SHP77 (cell line): ENCODE measurements at places on chromosomes 3 and 15.
A peak's percentile ranks its signal among the peaks of the same experiment; 100 is the strongest.

DNA sequence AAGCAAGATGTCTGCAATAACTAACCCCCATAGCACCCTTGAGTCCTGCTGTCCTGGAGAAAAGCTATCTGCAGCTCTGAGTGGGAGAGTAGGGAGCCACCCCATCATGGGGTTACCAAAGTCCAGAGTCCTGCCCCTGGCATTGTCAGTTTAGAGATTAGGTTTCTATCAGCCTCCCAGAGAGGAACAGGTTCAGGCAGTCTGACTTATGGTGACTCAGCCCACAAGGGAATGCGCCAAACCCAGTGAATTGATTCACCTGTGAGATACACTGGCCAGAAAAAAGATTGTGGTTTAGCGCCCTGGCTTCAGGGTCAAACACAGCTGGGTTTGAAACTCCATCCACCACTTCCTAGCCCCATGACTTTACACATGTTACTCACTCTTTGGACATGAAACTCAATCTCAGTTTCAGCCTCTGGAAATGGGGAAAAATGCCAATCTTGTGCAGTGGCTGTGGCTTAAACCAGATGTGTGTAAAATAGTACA lies 263.6 kb upstream of the HES1 start:
- no peak for DNase-seq

GRCh38 chr15:63109920-63110319 lies 11.7 kb upstream of the LACTB start:
- no peak for DNase-seq

DNA sequence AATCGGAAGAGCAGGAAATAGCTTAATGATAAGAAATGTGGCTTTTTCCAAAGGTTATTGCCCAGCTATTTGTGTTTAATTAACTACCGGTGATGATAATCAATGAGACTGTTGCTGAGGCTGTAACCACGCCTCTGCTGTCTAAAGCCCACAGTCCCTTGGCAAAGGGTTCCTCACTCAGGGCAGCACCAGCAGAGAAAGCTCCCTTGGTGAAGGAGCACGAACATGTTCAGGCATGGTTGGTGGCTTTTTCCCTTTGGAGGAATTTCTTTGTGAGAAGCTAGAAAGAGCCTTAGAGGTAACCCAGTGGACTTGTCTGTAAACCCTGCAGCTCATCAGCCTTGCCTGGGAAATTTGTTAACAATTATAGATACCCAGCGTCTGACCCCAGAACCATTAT lies 7.5 kb upstream of the ST6GAL1 start:
- DNase-seq: no peak

DNA sequence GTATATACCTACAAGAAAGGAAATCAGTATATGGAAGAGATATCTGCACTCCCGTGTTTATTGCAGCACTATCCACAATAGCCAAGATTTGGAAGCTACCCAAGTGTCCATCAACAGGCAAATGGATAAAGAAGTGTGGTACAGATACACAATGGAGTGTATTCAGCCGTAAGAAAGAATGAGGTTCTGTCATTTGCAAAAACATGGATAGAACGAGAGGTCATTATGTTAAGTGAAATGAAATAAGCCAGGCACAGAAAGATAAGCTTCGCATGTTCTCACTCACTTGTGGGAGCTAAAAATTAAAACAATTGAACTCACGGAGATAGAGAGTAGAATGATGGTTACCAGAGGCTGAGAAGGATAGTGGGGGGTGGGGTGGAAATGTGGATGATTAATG lies 53.1 kb downstream of the FAM81A start:
- DNase-seq: no peak

DNA sequence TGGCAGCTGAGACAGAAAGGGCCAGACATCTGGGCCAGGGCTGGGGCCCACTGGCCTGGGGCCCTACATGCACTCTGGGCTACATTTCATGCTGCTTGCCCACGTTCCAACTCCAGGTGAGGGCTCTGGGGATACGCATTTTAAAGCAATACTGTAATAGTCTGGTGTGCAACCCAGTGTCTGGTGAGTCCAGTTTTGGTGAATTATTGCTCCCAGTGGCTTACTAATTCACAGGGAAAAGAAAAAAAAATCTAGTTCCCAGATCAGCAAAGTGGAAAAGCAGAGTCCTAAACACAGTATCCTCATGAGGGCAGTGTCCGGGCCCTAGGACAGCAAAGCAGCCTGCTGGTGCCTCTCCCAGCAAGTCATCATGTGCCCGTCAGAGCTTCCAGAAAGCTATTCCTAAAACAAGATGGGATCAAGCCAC lies 82.4 kb downstream of the CCNL1 start:
- DNase-seq: peak; percentile 22

DNA sequence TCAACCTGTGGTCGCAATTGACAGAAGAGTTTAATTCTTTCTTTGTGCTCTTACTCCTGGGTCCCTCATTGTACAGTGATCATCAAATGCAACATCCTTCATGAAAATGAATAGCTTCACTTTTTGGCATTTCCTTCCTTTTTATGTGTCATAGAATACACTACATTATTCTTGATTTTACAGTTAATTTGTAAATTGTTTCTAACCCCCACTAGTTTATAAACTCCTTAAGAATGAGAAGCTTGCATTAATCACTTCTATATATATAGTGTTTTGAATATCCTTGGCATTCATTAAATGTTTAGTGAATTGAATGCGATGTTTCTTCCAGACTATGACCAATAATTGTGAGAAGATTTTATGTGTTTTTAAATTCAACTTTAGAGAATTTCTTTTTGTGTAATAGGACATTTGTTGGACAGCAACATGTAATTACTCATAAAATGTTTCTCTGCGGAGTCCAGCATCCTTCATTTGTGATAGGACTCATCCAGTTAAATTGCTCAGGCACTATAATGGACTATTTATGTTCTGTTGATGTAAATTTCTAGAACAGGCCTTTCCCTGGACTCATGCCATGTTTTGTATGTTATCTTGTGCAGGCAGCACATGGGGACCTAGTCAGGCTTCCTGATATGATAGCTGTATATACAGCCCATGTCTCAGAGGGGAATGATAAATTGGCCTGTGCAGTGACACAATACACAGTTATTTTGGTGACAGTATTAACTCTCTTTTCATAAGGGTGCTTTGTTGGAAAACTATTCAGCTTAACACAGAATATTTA lies 51.3 kb downstream of the MBNL1 start:
- DNase-seq: no peak
